ENCODE measurements at places on chromosomes 4 and X.

DNA sequence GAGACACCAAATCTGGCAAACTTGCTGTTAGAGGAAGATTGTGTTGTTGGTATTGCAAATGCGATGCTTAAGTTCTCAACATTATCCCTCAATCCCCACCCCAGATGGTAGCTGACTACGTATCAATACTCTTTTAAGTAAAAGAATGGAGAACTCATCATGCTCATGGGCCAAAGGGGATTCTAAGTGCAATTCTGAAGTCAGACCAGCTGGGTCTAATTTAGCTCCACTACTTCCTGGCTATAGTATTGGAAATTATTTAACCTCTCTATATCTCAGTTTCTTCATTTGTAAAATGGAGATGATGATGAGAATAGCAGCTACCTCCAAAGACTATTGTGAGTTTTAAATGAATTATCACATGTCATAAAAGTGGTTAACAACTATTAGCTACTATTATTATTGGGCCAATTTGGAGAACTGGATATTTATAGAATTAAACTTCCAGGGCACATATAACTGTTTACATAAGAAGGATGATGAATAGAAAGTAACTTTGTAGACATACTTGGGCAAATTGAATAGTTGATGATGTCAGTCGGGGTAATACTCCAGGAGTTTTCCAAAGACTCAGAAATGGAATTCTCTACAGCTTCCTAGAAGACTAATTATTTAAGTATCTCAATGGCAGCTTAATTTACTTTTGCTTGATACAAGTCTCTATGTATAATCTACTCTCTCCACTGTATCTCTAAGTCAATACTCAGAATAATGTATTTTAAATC, 5.0 kb upstream of the SLAIN2 start:
- no peak for DNase-seq

DNA sequence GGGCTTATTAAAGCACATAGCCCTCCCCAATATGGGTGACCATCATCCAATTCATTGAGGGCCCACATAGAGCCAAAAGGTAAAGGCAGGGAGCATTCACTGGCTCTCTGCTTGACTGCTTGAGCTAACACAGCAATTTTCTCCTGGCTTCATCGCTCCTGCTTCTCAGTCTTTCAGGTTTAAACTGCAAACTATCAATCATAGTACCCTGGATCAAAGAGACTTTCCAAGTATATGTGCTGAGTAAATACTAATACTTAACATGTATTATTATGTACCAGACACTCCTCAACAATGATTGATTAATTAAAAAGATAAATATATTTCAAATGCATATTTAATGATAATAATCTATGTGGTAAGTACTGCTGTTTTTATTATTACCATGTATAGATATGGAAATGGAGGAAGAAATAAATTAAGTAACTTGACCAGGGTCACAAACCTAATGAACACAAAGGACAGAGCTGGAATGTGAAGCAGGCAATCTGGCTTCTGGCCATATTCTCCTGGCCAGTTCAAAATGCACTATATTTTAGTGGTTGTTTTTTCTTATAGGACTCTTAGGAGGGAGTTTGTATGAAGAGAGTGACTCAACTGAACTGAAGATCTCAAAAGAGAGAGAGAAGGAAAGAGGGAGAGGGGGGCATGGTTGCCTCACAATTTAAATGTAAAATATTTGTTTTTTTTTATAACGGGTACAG, 1197.3 kb downstream of the TECRL start:
- no peak for DNase-seq

DNA sequence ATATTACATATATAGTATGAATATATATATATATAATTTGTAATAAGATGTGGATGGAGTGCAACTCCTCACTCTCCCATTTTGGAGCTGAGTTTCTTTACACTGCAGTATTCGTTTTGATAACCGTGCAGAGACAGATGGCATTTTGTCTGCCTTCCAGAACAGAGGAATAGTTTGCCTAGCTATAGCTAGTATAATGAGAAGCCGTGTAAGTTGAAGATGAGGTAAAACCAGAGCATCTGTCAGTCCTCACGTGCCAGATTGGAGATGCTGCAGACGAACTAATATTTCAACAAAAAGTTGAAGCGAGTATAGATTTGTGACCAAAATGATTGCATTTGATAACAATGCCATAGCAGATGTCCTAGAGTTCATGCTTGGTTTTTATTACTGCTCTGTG, 180.6 kb downstream of the FMR1NB start:
- no peak for DNase-seq

GRCh38 chrX:153766871-153767673, 3.0 kb downstream of the PLXNB3 start:
- no peak for DNase-seq

- DNase-seq: no peak
These were observed 28.3 kb upstream of the NKX6-1 start for GRCh38 chr4:84527391-84527790.

DNA sequence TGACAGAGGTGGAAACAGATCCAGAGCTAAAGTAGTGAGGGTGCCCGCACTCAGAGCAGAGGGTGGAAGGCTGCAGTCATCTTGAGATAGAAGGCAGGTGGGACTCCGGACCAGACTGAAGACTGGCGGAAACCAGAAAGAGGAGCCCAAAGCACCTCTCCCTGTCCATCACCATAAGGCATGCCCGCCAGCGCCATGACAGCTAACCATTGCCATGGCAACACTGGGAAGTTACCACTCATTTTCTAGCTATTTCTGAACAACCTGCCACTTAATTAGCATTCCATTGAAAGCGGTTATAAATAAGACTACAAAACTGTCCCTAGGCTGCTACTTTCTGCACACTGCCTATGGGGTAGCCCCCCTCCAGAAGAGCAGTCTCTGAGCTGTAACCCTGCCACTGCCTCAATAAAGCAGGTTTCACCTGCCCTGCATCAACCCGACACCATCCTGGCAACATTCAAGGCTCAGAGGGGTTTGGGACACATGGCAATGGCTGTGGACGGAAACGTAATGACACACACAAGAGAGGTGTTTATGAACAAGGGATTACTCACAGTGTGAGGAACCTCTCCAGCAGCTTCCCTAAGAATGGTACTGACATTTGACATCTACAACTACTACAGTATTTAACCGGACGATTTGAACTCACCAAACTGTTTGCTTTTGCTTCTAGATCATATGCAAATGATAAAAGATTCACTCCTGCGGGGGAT, 27.8 kb upstream of the FGFBP2 start:
- no peak for DNase-seq

- DNase-seq: no peak
These were observed 53.1 kb upstream of the TMEM33 start for GRCh38 chr4:41881981-41882624.

DNA sequence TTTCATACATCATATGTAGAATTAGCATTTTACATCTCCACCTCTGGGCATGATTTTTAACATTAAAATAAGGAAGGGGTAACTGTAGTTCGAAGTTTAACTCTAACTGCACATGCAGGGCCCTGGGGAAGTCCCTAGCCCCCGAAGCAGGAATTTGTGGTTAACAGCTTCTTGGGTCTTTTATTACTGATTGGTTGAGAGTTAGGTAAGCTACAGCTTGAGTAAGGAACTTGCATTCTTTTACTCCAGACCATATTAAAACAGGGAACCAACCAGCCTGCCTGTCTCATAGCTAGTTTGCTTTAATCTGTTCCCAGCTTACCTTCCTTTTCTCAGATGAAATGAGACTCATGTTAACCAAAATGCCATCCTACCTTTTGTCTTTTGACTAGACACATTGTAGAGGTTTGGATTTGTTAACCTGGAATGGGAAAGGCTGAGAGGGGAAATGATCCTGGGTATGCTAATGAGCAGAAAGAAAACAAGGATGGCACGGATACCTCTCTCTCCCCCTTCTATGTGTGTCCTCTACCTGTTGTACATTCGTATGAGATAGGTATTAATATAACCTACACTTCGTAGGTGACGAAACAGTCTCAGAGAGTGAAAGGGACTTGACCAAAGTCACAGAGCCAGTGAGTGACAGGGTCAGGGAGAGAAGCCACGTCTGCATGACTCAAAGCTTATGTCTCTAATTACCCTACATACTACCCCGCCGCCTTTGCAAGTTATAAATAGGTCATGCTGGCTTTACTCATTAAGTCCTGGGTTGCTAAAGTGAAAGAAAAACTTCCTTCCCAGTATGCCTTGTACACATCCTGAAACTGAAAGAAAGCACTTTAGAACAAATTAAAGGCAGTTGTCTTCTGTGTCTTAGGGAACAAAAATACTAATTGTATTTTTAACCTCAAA, 119.5 kb upstream of the AFF2 start:
- DNase-seq: no peak

DNA sequence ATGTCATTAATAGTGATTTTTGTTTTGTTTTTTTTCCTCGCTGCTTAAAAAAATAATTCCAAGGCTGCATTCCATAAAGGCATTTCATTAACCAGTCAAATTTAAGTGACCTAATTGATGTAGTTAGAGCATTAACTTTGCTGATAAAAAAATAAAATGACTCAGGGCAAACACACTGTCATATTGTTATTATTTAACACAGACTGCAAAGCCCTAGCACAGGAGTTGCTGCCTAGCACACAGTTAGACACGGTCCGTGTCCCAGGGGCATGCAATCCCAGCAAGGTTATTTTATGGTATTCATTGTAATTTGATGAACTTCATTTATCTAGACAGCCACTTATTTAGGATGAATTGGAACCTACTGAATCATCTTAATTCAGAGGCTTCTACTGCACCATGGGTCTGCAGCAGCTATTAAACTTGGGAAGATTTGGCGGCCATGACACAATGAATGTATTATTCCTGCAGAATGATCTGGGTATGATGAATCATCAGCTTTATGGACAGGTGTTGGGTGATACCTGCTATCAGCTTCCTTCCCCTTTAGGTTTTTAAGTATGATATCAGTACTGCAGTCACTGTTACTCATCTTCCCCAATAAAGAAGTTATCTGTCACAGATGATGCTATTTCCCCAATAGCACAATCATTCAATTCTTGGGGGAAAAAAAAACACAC, 182.7 kb downstream of the PPARGC1A start:
- DNase-seq: no peak

- DNase-seq: peak; percentile 37
These were observed 40.2 kb upstream of the CBR4 start for GRCh38 chr4:169050284-169050683.

DNA sequence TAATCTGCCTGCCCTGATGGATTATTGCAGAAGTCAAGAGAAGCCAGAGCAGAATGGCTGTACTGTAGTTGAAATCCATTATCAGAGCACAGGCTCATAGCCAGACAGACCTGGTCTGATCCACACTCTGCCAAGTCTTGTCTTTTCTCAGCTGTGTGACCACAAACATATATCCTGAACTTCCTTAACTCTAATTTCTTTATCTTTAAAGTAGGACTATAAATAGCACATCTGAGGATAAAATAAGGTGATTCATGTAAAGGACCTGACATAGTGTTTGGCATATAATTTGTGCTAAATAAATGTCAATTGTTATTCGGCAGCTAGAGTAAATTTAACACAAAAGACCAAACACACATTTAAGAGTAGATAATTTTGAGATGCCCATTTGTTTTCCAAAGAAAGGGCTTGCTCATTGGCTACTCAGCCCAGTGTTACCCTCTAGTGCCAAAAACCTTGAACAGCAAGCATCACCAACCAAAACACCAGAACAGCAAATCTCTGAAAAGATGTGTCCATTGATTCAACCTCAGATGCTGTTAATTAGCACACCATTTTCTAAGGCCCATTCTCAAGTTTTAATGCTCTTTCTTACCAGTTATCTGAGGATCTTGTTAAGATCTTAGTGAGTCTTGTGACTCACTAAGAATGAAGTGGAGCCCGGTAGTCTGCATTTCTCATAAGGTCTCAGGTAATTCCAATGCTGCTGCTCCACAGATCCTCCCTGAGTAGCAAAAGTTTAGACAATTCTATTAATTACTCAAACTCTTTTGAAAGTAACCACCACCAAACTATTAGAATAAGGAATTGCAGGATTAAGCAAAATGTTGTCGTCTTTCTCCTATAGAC, 108.8 kb downstream of the HHIP start:
- DNase-seq: peak; percentile 51

GRCh38 chr4:158758142-158758541, 10.7 kb upstream of the FNIP2 start:
- no peak for DNase-seq

- no peak for DNase-seq
These were observed 503.5 kb upstream of the PITX2 start for GRCh38 chr4:111126340-111126739.

DNA sequence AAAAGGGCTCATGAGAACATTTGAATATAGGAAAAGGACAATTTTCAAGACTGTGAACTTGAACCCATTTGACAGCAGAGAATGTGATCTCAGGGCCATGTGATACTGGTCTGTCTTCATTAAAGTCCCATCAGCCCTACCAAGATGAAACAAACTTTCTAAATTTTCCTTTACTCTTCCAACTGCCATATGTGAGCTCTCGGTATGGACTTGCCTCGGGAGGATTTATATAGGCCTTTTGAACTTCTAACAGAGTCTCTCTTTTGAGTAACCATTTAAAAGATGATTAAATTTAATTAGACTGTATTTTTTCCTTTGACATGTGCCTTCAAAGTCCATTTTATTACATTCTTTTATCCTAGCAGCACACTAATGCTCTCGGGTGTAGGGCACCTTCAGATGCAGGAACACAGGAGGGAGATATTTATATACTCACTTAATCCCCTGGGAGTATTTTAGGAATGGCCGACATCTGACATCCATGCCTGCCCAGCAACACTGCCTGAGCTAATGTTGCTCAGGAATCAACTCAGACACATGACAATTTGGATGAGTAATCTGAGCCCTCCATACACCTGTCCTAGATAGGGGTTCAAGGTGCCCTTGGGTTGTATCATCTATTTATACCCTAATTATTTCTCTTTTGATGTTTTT, 155.0 kb downstream of the SLC7A11 start:
- no peak for DNase-seq

DNA sequence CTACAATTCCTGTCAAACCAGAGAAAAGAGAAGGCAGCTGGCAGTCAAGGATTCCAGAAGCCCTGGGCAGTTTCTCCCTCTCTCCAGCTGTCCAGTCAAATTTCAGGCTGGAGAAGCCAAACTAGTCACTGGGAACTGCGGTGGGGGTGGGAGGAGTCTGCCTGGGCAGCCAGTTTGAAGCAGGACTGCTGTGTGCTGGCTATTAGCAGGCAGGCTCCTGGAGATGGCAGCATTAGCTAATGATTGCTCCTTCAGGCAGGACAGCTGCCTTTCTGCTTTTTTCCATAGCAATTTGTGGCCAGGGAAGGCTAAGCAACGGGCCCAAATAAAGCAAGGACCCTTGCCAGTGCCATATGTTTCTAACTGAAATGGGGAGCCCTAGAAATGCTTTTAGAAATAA, 44.7 kb upstream of the FGF13 start:
- DNase-seq: peak; percentile 81

- DNase-seq: no peak
These were observed 9.4 kb downstream of the IL15 start for GRCh38 chr4:141645611-141646340.

- DNase-seq: peak; percentile 48
These were observed 21.0 kb upstream of the BCORL1 start for GRCh38 chrX:129961180-129962083.

GRCh38 chrX:135114392-135114791, 5.9 kb downstream of the ETDB start:
- no peak for DNase-seq

- DNase-seq: no peak
These were observed 46.5 kb downstream of the TMA16 start for GRCh38 chr4:163540977-163541376.

Data from lung (tissue), 17 donors.